Activated CD8-positive, alpha-beta memory T cell treated with anti-CD3 and anti-CD28 coated beads for 24 hours (primary cell): ENCODE measurements at places on chromosomes 5 and 9.

DNA sequence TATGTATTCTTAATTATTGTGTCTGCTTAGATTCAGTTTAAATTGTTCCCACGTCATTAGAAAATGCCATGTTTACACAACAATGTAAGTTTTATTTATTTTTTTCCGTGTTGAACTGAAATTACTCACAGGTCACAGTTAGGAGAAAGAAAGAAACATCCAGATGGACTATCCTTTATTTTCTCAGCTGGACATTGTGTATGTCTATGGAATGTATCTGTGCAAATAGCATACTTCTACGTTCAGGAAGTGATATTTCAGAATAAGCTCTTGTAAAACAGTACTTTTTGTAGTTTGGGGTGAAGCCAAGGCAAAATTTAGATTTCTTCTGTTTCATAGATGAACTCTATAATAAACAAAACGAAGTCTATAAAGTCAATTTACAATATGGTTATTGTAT lies 249.0 kb upstream of the ZNF608 start:
- DNase-seq: no peak

DNA sequence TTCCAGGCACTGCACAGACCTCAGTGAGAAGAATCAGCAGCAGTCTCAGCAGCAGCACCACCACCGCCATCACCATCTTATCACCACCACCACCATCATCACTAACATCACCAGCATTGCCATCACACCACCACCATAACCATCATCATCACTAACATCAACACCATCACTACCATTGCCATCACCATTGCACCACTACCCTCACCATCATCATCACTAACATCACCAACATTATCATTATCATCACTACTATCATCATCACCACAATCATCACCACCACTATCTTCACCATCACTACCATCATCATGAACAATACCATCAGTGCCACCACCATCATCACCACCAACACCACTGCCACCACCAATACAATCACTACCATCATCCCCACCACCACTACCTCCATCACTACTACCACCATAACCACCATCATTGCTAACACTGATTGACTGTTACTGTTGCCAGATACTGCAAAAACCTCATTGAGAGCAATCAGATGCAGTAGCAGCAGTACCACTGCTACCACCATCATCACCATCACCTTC lies 61.7 kb downstream of the ABLIM3 start:
- no peak for DNase-seq

GRCh38 chr9:80086822-80087345 lies 515.1 kb downstream of the TLE4 start:
- no peak for DNase-seq

- DNase-seq: no peak
Observed at GRCh38 chr9:137500666-137501397, 41.7 kb upstream of the NSMF start.

GRCh38 chr9:113340011-113340699 lies at the start of gene WDR31:
TSS of gene WDR31 (minus strand) at chr9:113340275. CDS start at chr9:113332022, 8,253 bp downstream.
- peak; percentile 93 for DNase-seq

GRCh38 chr5:134451936-134452505 lies 40.3 kb upstream of the CDKN2AIPNL start:
- DNase-seq: no peak
